ENCODE measurements at places on chromosomes 3 and 15. TPM values are rescaled to one million over a fixed set of nuclear protein-coding genes. Genes with fewer than 3 reads are reported as not detected.
A peak's percentile ranks its signal among the peaks of the same experiment; 100 is the strongest.

- DNase-seq, result no peak
Measured at GRCh38 chr15:42270996-42271395, 2.0 kb upstream of the GANC start.

KBTBD13 gene
- not detected for total RNA-seq

LRRC57 gene
- total RNA-seq, result 22.5 TPM

LDHAL6B gene
- not detected for total RNA-seq

MUC20 gene
- 198 TPM for total RNA-seq

DNA sequence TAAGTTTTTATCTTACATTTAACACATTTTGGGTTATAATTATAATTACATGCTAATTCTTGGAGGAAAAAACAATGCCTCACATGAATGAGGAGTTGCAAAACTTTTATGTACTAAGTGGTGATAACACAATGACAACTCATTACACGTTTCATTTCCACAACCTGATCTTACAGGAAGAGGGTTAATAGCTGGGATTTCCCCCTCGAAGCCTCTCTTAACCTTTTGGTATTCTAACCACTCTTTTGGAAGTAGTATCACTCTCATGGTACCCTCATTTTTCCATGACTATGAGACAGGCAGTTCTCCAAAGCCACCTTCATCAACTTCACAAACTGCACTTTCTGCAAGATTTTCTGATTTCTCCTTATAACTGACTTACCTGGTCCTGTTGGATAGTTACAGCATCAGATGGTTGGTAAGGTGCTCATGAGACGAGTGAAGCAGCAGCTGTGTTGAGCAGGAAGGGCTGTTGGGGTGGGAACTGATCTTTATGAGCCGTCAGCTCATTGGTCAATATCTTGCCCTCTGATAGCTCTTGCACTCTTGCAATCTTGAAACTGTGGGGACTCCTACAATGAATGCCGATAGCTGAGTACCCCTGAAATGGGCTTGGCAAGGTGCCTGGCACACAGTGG, 41.6 kb downstream of the ACAN start:
- no peak for DNase-seq

DNA sequence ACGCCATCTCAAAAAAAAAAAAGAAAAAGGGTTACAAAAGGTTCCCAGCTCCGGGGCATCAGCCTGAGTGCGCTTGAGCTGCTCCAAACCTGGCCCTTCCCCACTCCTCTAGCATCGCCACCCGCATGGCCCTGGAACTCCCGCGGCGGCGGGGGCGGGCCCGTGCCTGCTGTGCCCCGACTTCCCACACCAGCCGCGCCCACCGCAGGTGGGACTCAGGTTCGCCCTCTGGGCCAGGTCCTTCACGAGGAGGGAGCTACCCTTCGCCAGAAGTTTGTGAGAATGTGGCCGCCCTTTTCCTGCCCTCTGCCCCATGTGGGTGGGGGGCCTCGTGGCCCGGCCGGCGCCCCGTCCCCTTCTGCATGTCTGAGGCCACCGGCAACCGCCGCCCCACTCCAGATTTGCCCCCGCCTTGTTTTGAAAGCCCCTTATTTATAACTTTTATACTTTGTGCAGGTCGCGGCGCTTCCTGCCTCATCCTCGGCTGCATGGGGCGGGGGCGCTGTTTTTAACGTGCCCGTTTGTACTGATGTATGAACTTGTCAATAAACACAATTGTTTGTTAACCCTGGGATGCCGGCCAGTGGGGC, 507 bp upstream of the JMJD7 start:
- DNase-seq, result no peak

BNC1 gene
- total RNA-seq, result not detected

DNA sequence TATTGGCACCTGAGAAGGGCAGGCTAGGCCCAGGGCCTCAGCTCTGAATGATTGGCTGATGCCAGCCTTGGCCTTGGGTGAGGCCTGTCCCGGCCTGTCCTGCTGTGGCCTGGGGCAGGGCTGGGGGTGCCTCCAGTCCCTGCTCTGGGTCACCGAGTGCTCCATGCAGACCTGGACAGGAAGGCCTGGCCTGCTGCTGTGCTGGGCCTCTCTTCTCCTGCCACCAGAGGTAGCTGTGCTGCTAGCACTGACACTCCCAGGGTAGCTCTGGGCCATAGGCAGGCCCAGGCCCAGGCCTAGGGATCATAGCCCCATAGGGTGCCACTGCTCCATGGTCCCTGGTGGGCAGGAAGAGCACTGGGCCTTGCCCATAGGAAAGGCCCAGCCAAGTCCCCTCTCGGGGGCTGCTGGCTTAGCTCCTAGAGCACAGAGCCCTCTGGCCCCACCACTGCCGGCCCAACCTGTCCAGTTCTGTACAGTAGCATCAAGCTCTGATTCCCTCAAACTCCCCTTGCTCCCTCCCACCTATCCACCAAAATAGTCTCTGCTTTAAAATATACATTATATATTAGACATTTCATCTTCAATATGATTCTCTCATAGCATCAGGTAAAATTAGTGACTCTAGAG, 18.2 kb downstream of the ABTB1 start:
- DNase-seq, result no peak

DNA sequence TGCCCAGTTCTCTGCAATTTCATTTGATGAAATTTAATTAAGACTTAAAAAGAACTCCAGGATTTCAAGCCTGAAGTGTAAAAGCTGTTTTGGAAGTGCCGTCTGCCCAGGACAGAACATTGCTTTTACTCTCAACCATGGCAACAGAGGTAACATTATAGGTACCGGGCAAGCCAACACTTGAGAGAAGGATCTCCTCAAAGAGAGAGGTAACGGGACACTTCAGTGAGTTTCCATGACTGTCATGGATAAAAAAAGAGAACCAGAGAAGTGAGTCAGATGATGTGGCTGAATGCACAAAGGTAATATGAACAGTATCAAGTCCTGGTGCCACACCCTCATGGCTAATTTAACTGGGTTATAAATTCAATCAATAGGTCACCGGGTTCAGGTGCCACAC, 130.2 kb upstream of the LMOD3 start:
- no peak for DNase-seq

- DNase-seq, result no peak
Measured at GRCh38 chr3:116051586-116051985, 393.7 kb downstream of the LSAMP start.

- DNase-seq, result no peak
Measured at GRCh38 chr3:58749948-58750347, 83.4 kb upstream of the FAM3D start.

DNA sequence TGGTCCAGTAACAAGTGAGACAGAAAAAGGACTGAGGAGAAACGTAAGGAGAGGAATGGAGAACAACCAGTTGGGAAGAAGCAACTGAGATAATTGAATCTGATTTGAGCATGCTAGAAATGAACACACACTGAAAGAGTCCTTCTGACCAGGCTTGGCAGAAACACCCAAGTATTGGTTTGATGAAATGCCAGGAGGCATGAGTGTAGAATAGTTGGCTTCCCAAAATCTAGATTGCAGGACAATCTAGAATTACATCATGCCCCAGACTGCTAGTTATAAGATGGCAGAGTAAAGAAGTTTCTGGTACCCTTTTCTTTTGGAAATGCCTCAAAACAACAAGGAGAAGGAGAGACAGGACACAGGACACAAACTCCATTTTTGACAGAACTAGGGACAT, 189.7 kb upstream of the STT3B start:
- no peak for DNase-seq

DNA sequence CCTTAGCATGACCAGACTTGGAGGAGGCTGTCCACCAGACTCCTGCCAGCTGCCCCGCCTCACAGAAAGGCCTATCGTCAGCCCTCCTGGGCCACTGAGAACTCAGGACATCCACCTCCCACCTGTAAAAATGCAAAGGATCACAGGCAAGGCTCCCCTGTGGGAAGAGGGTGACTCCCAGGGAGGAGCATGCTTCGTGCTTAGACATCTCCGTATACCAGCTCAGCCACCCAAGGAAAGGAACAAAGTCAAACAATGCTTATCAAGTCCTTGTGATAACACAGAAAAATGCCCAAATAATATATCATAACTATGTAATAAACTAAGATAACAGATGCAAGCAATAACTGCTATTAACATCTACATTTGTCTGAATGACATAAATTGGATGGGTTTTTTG, 4.2 kb downstream of the RMDN3 start:
- DNase-seq, result no peak

GRCh38 chr15:51310064-51310463, 28.3 kb downstream of the CYP19A1 start:
- peak; percentile 27 for DNase-seq

- DNase-seq, result no peak
Measured at GRCh38 chr15:41727143-41727542, 47.1 kb upstream of the MAPKBP1 start.

SOX14 gene
- not detected for total RNA-seq

DNA sequence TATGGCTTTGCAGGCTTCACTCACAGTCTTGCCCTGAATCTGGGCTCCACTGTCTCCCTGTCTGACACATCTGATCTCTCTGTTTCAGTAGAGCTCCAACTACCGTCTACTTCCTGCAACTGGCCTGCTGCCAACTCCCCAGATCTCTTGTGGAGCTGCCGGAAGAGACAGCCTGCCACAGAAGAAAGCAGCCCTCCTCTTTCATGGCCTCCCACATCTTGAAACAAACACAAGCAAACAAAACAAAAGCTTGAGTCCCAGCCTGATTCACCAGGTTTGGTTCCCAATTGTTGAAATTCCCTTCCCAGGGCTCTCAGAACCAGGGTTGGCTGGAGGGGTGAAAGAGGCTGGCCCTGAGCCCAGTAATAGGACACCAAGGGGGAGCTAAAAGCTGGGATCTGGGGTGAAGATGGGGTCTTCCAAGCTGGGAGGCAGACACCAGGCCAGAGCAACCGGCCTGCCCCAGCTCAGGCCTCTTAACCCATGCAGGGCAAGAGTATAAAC, 55.3 kb upstream of the CA12 start:
- DNase-seq, result peak; percentile 84

DNA sequence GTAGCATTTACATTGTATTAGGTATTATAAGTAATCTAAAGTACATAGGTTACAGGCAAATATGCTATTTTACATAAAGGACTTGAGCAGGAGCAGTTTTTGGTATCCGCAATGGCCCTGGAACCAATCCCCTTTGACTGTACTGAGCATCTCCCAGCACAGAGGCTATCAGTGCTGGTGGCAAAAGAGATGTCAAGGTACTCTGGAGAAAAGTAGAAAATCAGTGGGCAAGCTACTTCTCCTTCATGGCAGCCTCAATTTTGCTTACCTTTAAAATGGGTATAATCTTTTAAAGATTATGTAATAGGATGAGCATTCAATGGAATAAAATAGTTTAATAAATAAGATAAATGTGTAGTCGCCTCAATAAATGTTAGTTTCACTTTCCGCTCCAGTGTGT, 56.7 kb upstream of the LMCD1 start:
- no peak for DNase-seq

- DNase-seq, result no peak
Measured at GRCh38 chr3:128616516-128617269, 33.9 kb downstream of the RPN1 start.

TTBK2 gene
- total RNA-seq, result 18.6 TPM

- no peak for DNase-seq
Measured at GRCh38 chr3:58564456-58565160, 12.6 kb downstream of the FAM107A start.

GRCh38 chr3:112958811-112959560, 15.9 kb downstream of the CD200R1 start:
- DNase-seq, result no peak

- DNase-seq, result peak; percentile 72
Measured at GRCh38 chr15:38226608-38227266, 25.9 kb upstream of the SPRED1 start.

GOLGA6D gene
- 0.12 TPM for total RNA-seq

PYGO1 gene
- 7.7 TPM for total RNA-seq

DNA sequence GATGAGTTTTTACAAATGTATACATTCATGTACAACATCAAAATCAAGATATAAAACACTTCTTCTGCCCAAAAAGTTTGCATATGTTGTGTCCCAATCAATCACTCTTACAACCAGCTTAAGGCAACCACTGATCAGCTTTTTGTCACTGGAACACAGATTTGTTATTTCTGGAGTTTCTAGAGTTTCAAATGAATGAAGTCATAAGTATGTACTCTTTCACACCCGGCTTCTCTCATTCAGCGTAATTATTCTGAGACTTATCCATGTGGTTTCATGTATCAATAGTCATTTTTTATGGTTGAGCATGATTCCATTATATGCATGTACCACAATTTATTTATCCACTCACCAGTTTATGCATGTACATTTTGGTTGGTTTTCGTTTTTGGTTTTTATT, 53.0 kb upstream of the CORO2B start:
- DNase-seq, result no peak

DNA sequence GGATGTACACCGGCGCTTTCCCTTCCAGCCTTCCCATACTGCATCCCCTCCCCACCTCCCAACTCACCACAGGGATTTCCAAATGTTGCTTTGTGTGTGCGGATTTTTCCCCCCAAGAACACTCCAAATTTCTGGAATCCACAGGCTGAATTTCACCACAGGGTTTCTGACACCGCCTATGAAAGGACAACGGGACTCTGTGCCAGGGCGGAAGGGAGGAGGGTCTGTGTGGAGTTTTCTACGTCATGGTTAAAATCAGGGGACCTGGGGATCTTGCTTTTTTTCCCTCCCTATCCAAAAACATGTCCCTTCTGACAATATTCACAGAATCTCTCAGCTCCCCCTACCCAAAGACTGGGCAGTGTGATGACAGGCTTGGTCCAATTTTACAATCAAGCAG, 14.6 kb downstream of the CYP19A1 start:
- no peak for DNase-seq

DNA sequence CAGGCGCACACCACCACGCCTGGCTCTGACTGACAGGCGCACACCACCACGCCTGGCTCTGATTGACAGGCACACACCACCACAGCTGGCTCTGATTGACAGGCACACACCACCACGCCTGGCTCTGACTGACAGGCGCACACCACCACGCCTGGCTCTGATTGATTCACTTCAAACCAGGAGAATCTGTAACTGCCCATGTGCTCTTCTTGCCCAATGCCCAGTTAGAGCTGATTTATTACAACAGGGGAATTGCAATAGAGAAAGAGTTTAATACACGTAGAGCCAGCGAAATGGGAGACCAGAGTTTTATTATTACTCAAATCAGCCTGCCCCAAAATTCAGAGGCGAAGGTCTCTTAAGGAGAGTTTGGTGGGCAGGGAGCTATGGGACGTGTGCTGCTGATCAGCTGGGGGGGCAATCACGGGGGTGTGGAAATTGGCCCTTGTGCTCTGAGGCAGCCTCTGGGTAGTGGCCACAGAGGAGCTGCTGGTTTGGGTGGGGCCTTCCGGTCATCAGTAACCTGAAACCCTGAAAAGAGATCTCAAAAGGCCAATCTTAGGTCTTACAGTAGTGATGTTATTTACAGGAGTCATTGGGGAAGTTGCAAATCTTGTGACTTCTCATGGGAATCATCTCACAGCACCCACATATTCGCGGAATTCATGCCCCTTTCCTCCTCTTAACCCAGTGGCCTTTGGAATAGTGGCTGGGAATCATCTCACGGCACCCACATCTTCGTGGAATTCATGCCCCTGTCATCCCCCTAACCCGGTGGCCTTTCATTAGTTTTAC, 63.8 kb upstream of the TFRC start:
- no peak for DNase-seq

- no peak for DNase-seq
Measured at GRCh38 chr3:186452517-186452916, 90.5 kb upstream of the DGKG start.

TIGIT gene
- total RNA-seq, result 0.40 TPM

ZNF385D gene
- total RNA-seq, result 25.8 TPM
